ENCODE measurements at places on chromosomes 4 and X.

DNA sequence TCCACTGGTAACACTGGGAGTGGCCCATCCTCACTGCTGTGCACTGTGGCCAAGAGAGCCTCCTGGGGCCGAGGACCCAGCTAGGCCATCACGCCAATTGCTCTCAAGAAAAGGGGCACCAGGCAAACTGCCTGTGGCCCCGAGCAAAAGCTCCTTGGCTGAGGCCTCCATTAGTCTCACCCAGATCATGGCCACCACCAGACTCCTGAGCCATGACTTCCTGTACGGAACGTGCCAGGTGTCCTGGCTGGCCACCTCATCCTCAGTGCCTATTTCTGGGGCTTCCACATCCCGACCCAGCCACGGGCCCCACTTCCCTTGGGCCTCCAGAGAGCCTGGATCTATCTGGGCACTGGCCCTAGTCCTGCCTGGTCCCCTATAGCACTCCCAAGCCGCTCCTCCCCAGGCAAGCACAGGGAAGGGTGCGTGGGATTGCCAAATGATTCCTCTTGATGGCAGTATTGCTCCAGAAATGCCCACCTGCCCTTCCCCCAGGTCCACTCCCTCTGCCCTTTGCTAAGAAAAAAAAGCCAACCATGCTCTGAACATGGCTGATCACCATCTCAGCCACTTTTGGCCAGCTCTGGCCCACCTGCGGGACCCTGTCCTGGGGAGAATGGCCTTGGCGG is 212.6 kb upstream of the AGTR2 start:
- DNase-seq: no peak

DNA sequence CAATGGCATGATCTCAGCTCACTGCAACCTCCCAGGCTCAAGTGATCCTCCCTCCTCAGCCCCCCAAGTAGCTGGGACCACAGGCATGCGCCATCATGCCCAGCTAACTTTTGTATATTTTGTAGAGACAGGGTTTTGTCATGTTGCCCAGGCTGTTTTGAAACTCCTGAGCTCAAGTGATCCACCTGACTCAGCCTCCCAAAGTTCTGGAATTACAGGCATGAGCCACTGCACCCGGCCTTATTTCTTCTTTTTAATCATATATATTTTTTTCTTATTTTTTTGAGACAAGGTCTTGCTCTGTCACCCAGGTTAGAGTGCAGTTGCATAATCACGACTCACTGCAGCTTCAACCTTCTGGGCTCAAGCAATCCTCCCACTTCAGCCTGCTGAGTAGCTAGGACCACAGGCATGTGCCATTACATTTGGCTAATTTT is 184.0 kb downstream of the TSPAN5 start:
- DNase-seq: peak; percentile 46

GRCh38 chrX:133951098-133951497 is 34.3 kb downstream of the GPC3 start:
- DNase-seq: no peak

- DNase-seq: peak; percentile 23
Observed at GRCh38 chrX:123756320-123756719, 23.5 kb upstream of the THOC2 start.

DNA sequence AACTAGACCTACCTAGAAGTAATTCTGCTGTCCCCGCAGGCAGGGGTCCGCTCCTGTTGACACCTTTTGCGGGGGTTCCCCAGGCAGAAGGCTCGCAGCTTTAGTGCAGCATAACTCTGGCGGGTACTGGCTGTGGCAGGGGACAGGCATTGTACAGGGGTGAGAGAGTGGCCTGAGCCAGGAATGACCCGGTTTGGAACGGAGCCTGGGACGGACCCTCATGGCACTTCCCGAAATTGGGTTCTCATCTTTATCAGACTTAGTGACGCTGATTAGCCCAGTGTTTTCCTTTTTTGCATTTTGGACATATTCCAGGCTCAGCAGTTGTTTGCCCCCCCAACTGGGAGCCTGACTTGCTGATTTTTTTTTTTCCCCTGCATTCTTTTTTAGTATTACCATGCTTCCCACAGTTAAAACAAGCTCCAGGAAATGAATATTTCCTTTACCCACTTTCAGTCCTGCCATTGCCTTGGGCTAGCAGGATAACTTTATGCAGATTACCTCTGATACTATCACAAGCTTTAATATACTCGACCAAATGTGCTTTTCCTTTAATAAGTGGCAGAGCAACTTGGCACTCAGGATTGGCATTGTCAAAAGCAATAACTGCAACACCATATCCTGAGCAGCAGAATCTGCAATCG is 55.8 kb upstream of the WDR1 start:
- DNase-seq: no peak

DNA sequence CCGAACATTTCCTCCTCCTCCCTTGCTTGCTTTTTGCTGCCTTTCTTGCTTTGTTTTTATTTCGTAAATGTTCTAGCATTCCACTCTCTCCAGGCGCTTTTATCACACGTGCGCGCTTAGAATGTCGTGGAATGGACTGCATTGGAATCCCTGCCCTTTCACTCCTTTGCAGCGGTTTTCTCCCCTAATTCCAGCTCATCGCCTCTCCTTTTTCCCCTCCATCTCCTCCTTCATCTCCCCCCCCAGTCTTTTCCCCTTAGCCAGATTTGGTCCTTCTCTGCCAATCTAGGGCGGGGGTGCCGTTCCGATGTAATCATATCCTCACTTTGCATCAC is 579 bp downstream of the OGT start:
- DNase-seq: no peak

DNA sequence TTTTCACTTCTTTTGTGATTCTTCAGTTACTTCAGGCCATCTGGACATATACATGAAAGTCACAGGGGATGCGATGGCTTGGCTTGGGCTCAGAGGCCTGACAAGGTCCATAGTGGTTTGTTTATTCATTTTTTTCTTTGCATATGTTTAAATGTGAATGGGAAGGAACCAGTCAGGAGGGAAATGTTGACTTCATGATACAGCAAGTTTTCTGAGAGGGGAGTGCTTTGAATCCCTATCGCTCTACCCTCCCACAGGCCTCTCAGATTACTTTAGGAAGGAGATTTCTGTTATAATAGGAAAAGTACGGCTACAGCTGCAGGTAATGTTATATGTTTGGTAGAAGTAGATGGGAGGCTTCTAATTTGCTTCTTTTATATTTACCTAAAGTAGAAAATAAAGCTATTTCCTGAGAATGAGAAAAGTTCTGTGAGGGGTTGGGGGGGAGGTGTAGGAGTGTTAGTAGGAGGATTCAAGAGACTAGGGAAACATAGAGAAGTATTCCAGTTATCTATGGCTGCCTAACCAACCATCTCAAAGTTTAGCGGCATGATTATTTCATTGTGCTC is 322.9 kb downstream of the RAPGEF2 start:
- DNase-seq: no peak

All from BJ (cell line).